Substantia nigra (tissue), 51 donors: ENCODE measurements at places on chromosomes 5 and 9.

- no peak for DNase-seq
Observed at GRCh38 chr9:133377721-133378216, 1.6 kb downstream of the STKLD1 start.

DNA sequence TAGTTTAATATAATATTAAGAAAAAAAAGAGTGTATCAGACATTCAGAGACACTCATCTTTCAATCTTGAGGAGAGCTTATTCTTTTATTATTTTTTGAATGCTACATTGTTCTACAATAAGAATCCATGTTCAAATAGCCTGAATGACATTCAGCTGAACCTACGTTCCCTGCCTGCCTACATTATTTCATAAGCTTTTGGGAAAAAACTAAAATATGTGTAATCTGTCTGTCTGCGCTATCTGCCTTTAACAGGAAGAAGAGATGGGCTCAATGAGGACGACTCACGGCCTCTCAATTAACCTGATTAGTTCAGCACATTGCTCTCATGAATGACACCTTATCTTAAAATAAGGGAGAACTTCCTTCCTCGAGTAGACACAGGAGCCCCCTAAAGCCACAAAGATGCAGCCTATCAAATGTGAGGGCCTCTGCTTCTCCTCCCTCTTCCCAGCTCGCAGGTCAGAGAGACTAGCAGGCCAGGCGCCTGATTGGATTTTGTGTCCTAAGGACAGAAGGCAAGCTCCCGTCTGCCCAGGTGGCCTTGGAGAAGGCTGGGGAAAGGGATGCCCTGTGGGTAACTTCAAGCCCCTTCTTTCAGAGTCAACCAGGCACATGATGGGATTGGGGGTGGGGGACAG, 37.8 kb downstream of the EBF1 start:
- no peak for DNase-seq

DNA sequence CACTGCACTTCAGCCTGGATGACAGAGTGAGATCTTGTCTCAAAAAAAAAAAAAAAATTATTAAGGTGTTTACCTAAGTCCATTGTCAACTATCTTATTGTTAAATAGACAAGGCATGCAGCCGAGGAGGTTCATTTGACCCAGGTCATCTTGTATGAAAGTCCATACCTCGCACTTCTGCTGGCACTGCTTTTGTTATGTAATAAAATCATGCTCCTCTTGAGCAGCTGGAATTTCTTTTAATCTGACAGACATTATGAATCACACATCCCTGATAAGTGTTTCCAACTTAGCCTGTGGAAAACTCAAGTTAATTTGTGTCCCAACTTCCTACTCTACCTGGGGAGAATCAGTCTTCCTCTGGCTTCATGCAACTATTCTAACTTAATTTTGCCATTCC, 315.6 kb upstream of the KLF4 start:
- DNase-seq = no peak

DNA sequence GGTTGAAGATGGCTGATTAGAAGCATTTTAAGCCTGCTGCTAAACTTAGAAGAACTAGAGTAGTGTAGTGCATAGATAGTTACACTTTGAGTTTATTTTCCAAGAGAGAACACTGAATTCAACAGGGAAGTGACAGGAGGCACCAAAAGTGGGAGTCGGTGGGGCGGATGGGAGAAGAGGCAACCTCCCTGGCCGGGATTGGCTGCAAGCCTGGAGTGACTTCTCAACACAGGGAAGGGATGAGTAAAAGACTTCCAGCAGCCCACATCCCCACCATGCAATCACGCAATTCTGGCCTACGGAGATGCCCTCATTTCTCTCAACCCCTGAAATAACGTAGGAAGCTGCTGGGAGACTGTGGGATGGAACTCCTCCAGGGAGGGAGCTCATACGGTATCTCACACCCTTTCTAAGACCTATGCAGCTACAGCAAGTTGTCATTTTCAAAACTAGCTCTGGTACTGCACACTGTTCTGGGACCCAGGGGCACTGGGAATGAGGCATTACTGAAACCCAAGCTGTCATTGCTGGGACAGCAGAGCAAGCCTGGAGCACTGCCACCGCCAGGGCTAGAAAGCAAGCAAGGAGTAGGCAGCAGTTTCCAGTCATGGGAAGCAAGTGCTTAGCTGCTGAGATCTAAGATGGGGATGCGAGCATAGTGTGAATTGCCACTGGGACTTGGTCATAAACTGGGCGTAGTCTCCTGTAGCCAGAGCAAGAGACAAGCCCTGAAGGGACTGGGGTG, 331.6 kb upstream of the PTGER4 start:
- no peak for DNase-seq
